Uterine smooth muscle cell (primary cell): ENCODE measurements at places on chromosomes 4 and X. TPM values are rescaled to one million over a fixed set of nuclear protein-coding genes. Genes with fewer than 3 reads are reported as not detected.

The C4orf46 gene
- 9.4 and 17.2 TPM in 2 replicates for total RNA-seq

The AGTR2 gene
- total RNA-seq, result not detected in 2 replicates

The MYOZ2 gene
- under 0.01 and 0.12 TPM in 2 replicates for total RNA-seq

The TRPC3 gene
- total RNA-seq, result 0.62 and 1.7 TPM in 2 replicates

The GALNTL6 gene
- total RNA-seq, result 0.11 and 0.12 TPM in 2 replicates
